ENCODE measurements at places on chromosomes 7 and 10.

GRCh38 chr10:109866168-109866994 is 56.9 kb downstream of the XPNPEP1 start:
- no peak for DNase-seq

GRCh38 chr7:102182016-102182415 is 104.7 kb upstream of the SH2B2 start:
- no peak for DNase-seq

- no peak for DNase-seq
Measured at GRCh38 chr10:118033905-118034304, 12.8 kb downstream of the RAB11FIP2 start.

- DNase-seq, result no peak
Measured at GRCh38 chr10:60498985-60499384, 109.3 kb upstream of the ANK3 start.

DNA sequence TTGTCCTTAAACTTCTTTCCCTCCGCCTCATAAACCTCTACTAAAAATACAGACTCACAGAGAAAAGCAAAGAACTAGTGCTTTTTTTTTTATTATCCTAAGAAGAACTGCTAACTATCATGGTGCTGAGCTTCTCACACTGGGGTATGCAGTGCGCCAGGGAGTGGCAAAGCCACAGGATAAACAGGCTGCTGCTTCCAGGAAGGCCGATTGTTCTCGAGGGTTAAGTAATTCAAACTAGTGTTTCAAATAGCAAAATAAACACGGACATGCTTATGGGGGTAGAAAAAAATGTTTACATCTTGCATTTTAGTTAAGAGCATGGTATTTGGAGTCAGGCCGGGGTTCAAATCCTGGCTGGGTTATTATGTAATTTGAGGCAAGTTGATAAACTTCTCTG is 157.0 kb downstream of the TAX1BP1 start:
- no peak for DNase-seq

GRCh38 chr7:94057955-94058354 is 53.8 kb upstream of the BET1 start:
- no peak for DNase-seq

GRCh38 chr10:104966563-104967297 is 325.6 kb downstream of the SORCS3 start:
- no peak for DNase-seq

GRCh38 chr7:133739817-133740216 is 387.3 kb upstream of the LRGUK start:
- DNase-seq, result no peak

- no peak for DNase-seq
Measured at GRCh38 chr7:43458330-43459018, 124.4 kb upstream of the STK17A start.

DNA sequence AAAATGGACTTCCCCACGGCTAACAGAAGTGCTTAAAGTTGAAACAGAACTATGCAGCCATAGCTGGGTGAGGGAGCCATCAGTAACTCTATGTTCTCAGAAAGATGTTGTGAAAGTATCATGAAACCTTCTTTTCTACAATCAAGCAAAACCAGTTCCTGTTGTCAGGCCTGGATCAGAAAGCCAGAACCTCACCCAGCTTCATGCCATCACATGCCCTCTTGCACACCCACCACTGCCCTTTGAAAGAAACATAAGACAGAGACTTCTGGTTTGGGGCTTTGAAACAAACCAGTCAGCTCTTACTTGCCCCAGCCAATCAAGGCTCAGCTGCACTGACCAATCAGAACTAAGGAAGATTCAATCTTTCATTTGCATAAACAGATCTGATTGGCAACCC is 230.8 kb upstream of the FERD3L start:
- DNase-seq, result no peak

- DNase-seq, result no peak
Measured at GRCh38 chr10:113680190-113681111, 739 bp downstream of the CASP7 start.

DNA sequence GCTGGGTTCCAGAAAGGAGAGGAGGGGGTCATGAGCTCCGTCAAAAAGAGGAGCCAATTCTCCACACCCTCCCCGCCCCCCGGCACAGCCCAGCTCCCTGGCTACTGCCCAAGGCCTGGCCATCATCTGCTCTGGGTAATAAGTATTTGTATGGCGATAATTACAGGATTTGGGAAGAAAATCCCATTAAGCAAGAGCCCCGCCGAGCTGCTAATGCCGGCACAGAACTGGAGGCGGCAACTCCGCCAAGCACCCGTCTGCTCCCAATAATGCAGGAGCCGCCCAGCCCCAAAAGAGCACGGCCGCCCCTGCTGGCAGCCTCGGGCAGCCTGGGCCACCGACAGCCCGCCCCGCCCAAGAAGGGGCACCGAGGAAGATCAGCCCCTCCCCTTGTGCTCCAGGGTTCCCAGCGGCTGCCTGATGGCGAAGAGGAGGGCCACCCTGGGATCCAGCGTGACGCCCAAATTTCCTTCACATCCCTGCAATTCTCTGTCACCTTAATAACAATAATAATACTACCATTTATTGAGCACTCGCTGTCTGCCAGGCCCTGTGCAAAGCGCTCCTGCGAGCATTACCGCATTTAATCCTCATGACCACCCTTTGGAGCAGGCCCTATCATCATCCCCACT is 5.9 kb downstream of the SLIT1 start:
- DNase-seq, result no peak
